ENCODE measurements at places on chromosomes 4 and X. TPM values are rescaled to one million over a fixed set of nuclear protein-coding genes. Genes with fewer than 3 reads are reported as not detected.

Gene GLUD2
- total RNA-seq, result 0.24 TPM

Gene RRAGB
- 22.3 TPM for total RNA-seq

GRCh38 chrX:830532-830931 lies 199.9 kb downstream of the SHOX start:
- no peak for DNase-seq

DNA sequence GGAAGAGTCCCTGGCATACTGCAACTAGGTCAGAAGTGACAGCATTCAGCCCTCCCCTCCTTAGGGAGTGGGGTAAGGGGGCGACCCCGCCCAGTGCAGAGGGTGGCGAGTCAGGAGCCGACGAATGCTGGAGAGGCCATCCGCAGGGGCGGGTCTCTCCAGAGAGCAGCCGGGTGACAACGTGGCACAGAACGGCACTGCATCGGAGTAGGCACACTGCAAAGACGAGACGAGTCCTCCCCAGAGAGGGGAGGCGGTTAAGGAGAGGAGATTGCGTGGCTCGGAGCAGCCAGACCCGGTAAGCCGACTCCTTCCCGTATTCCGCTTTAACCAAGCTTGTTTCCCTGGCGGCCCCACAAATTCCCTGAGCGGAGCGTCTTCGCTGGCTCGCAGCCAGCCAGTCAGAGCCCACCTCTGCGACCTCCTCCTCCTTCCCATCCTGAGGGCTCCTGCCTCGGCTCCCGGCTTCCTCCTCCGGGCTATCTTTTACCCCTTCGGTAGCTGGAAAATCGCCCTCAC lies 54.9 kb downstream of the LINC00632 start:
- DNase-seq, result no peak
